ENCODE measurements at places on chromosomes 5 and 9. TPM values are rescaled to one million over a fixed set of nuclear protein-coding genes. Genes with fewer than 3 reads are reported as not detected.

- DNase-seq, result peak; percentile 69
These were observed 1.2 kb upstream of the ADAMTS6 start for GRCh38 chr5:65482736-65483545.

GRCh38 chr9:135218331-135219225 lies 131.1 kb downstream of the OLFM1 start:
- no peak for DNase-seq

DNA sequence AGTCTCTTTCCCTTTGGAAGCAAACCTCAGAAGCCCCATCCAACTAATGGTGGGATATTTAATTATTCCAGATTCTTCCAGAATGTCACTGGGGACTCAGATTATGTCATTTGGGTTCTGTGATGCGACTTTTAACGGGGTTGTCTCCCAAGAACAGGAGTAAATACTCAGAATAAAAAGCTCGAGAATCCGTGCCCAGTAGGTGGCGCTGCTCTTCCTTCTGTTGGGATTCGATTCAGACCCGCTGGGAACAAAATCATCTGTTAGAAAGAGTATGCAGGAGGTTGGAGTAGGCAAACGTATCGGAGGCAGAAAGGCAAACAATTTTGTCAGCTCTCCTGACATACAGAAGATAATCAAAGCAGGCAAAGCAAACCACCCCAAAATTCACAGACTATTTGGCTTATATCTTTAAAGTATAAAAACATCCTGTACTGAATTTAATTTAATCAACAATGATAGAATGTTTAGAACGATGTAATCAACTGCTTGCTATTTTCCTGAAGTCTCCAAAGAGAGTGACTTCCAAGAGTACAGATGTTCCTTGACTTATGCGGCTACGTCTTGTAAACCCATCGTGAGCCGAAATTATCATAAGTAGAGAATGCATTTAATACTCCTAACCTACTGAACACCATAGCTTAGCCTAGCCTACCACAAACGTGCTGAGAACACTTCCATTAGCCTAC lies 169.8 kb upstream of the RAI14 start:
- peak; percentile 88 for DNase-seq

- no peak for DNase-seq
These were observed 889.7 kb downstream of the CDH9 start for GRCh38 chr5:26148569-26149107.

GRCh38 chr5:169343766-169344165 lies 42.8 kb upstream of the SLIT3 start:
- no peak for DNase-seq

GRCh38 chr5:110099572-110099971 lies 409.8 kb downstream of the MAN2A1 start:
- no peak for DNase-seq

- peak; percentile 78 for DNase-seq
These were observed 422.7 kb downstream of the TLE1 start for GRCh38 chr9:81266674-81267073.

- peak; percentile 55 for DNase-seq
These were observed 229.7 kb downstream of the ROR2 start for GRCh38 chr9:91720313-91720712.

DNA sequence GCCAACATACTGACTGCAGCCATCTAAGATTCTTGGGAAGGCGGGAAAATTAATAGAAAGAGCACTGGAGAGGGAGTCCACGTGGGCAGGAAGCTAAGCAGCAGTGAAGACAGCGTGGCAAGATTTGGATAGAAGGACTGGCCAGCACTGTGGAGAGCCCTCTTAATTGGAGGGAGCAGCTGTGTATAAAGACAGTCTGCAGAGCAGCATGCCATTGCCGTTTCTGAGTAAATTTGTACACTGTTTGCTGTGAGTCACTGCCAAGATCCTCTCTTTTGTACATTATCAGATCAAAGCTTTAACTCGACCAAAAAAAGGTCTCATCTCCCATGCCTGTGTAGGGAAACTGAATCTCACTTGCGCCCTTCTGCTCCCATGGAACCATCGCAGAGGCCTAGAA lies 45.3 kb downstream of the INSYN2B start:
- peak; percentile 72 for DNase-seq

- DNase-seq, result peak; percentile 61
These were observed 5.0 kb downstream of the TNIP1 start for GRCh38 chr5:151075698-151076331.

GRCh38 chr9:95230046-95230445 lies 87.5 kb downstream of the FANCC start:
- DNase-seq, result no peak

- peak; percentile 64 for DNase-seq
These were observed 20.8 kb upstream of the ADRB2 start for GRCh38 chr5:148805326-148806290.

DNA sequence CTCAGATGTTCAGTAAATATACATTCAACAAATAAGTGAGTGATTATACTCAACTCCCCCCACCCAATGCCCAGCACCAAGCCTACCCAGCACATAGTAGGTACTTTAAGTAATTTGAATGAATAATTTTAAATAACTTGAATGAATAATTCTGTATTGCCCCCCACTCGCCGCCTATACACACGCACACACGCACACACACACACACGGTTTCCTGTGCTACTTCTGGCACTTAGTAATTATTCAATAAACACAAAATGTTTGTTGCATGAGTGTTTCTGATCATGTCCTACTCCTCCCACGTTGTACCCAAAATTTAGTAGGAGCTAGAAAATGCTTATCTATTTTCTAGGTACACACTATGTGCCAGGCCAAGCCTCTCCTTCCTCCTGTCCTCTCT lies 16.2 kb downstream of the PCDH12 start:
- DNase-seq, result peak; percentile 17

- DNase-seq, result no peak
These were observed 478.8 kb upstream of the ADAMTS16 start for GRCh38 chr5:4661326-4661725.

DNA sequence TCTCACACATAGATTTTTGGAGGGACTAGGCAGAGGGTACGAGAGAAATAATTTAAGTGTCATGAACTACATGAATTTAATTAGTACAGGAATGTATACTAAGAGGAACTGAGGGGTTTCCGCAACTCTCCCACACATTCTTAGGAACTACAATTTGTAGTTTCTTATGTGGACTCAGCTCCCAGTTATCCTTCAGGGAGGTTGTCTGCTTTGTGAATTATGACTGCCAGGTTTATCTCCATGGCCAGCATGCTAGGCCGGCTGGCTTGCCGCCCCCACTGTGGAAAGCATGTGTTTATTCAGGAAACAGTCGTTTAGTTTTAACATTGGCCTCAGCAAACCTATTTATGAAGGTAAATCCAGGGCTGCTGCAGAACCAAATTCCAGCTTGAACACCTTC lies 415.0 kb downstream of the KCTD16 start:
- no peak for DNase-seq

DNA sequence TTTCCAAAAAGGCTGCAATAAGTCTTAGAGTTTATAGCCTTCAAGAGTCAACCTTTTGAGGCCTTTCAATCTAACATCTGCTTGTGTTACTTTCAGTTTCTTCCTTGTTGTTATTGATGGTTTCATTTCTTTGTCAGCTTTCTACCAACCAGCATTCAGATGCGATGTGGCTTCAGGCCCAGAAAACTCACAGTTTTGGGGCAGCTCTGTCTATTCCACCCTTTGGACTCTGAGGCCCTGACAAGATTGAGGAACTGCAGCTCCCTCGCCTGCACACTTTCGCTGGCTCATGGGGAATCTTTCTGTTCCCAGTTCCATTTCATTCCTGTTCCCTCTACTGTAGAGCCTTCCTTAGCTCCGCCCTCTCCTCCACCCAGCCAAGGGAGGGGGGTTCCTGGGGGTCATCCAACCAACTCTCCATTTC lies 13.3 kb upstream of the WHRN start:
- DNase-seq, result no peak

- no peak for DNase-seq
These were observed 15.1 kb upstream of the PHF19 start for GRCh38 chr9:120891884-120892747.

DNA sequence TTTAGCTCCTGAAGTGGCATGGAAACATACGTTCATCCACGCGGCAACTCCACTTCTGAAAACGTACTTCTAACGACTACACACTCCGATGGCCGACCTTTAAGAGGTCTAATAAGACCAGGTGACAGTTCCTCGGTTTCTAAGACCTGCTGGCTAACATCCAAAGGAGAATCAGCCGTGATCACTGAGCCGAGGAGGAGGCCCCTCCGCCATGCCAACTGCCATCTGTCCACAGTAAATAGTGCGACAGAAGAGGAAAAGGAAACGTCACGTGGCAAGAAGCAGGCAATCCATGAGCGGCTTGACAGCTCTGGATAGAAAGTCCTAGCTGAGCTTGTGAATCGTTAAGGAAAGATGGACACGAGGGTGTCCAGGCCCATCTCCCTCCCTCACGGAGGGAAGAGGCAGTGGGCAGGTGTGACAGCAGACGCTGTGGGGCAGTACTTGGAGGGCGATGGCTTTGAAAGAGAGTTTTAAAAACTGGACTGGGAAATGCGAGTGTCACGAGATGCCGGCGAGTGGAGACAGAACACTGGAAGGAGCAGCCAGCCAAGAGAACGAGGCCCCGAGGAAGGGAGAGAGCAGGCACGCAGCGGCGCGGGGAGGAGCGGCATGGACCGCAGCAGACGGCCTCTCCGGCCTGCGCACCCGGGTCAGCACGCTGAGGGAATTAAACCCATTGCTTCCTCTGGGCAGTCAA lies 66.7 kb upstream of the TBC1D9B start:
- DNase-seq, result no peak

DNA sequence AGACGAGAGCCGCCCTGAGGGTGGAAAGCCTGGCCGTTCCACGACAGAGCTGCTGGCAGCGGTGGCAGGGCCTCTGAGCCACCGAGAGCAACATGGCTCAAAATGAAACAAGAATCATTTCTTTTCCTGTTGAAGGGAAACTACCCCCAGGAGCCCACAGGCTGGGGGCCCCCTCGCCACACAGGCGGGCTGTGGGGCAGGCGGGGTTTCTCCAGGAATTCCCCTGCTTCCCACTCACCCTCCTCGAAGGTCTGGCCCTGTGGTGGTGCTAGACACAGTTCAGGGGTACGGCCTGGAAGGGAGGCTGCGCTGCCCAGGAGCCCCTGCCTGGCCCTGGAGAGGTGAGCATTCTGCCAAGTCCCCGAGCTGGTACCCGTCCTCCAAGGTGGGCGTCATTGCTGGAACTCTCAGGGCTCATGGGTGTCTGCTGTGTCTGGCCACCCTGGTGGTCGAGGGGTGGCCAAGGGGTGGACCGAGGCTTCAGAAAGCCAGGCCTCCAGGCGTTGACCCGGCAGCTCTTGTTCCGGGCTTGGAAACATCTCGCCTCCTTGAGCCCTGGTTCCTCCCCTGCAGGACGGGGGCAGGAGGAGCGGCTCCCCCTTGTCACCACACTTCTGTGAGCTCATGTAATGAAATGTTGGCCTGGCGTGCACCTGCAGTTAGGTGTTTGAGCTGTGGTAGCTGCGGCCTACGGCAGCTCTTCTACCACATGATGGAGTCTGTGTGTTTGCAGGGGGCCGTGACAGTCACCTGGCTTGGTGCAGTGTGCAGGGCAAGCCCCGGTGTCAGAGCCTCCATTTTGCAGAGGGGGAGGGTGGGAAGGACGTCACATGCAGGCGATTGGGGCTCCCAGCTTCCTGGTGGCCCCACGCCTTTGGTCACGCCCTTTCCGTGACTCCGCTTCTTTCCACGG lies 65.3 kb downstream of the RXRA start:
- DNase-seq, result no peak

DNA sequence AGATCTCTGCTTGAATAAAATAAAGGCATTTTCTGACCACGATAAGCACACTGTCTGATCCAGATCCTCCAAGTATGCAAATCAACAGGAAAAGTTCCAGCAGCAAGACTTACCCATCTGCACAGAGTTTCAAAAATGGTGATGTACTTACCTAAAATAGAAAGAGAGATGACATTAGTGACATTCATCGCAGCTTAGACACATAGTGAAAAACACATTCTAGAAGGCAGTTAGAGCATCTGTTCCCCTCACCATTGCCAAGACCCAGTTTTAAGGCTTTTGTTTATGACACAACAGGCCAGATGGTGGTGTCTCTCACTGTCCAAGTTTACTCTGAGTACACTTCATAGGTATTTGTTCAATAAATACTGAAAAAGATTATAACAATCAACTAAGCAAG lies 207.7 kb downstream of the PDE4D start:
- peak; percentile 9 for DNase-seq

DNA sequence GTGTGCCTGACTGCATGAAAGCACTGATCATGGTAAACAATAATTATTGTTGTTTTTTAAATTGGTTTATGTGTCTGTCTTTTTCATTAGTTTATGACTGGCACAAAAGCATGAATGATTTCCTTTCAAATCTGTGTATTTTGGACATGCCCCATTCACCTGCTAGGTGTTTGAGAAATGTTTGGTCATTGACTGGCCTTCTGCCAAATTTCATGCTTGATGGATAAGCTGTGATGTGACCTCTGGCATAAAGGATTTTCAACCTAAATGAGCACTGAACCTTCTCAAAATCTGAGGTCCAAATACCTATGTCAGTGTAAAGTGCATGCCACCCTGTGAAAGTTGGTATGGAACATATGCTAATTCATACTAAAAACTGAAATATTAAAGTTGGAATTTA lies 204.5 kb downstream of the BRINP1 start:
- DNase-seq, result no peak

GRCh38 chr5:66362687-66363086 lies 218.6 kb downstream of the SREK1 start:
- DNase-seq, result no peak

GRCh38 chr9:10855847-10856246 lies 243.0 kb upstream of the PTPRD start:
- DNase-seq, result no peak

DNA sequence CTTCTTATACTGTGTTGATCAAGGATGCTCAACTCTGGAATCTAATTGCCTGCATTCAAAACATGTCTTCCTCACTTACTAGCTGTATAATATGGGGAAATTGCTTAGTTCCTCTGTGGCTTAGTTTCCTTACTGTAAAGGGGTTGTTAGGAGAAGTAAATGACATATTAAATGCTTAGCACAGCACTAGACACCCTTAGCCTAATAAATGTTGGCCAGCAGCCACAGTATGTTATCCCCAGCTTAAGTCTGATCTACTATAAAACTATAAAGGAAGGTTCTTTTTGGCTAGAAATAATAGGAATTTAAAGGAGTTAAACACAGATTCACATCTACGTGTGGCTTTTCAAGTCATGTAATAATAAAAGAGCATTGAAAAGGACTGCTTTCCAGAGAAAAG lies 232.4 kb downstream of the PCSK1 start:
- no peak for DNase-seq

- DNase-seq, result no peak
These were observed 390.3 kb downstream of the GADD45G start for GRCh38 chr9:89994988-89995613.

JAKMIP2 gene
- total RNA-seq, result not detected

FOXD4L4 gene
- total RNA-seq, result under 0.01 TPM

F12 gene
- total RNA-seq, result 0.56 TPM

TPPP gene
- total RNA-seq, result under 0.01 TPM

INSL6 gene
- total RNA-seq, result not detected

STPG3 gene
- not detected for total RNA-seq

TMEM215 gene
- not detected for total RNA-seq

OTP gene
- not detected for total RNA-seq

TAF11L5 gene
- not detected for total RNA-seq

RBM27 gene
- total RNA-seq, result 19.2 TPM

SHISAL2B gene
- not detected for total RNA-seq

TEX48 gene
- not detected for total RNA-seq

MLANA gene
- total RNA-seq, result not detected

ECM2 gene
- 0.36 TPM for total RNA-seq

DPH7 gene
- total RNA-seq, result 12.2 TPM

MYORG gene
- 0.56 TPM for total RNA-seq

GMCL2 gene
- total RNA-seq, result not detected

All from IMR-90 (cell line).